Keratinocyte (primary cell): ENCODE measurements at places on chromosomes 16 and 17.

- no peaks in the 10 kb centered on the region for H3K4me1 ChIP-seq
- H3K4me3 ChIP-seq, result no peak overlapping the region
- H3K27ac ChIP-seq, result no peak overlapping the region
- H3K27me3 ChIP-seq, result no peaks in the 10 kb centered on the region
Observed at GRCh38 chr17:13874134-13874533, 195.2 kb upstream of the COX10 start.

DNA sequence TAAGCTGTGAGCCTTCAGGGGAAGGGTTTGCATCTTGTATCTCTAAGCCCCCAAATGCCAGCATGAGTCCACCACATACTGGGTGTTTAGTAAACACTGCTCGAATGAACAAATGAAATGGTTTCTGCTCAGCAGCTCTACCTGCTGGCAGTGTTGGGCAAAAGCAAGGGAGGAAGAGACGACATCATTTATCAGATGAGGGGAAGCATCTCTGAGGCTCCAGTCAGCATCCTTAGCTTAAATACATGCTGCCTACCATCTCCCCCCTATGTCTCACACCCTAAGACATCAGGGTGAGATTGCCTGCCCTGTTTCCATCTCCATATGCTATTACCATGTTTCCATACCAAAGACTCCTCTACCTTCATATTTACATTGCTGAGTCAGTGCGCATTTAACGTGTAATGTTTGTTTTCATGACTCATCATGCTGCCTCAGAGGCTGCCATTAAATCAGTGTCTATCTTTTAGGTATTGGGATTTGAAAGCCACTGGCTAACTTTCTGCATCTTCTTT lies 379.8 kb downstream of the UTP18 start:
- H3K4me1 ChIP-seq, result no peaks in the 10 kb centered on the region
- H3K27me3 ChIP-seq, result no peaks in the 10 kb centered on the region
- H3K27ac ChIP-seq, result no peak overlapping the region
- no peak for DNase-seq

DNA sequence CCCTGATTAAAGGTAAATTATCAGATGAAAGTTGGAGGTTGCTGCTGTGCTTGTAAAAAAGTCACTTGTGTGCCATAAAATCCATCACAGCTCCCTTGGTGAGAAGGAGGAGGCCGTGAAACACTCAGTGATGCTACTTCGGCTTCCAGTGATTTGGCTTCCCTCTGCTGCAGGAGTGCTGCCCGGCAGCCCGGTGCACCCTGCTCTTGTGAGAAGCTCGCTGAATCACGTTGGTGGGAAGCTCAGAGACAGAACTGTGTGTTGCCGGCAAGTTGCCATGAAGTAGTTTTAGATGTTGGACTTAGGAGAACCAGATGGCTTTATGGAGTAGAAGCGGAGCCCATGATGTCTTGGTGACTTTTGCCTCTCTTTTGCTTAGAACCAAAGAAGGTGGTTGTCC lies 33.3 kb downstream of the MSI2 start:
- H3K4me1 ChIP-seq, result peaks cover 22% of the 10 kb centered on the region
- no peaks in the 10 kb centered on the region for H3K36me3 ChIP-seq
- no peaks in the 10 kb centered on the region for H3K27me3 ChIP-seq
- no peak for DNase-seq

DNA sequence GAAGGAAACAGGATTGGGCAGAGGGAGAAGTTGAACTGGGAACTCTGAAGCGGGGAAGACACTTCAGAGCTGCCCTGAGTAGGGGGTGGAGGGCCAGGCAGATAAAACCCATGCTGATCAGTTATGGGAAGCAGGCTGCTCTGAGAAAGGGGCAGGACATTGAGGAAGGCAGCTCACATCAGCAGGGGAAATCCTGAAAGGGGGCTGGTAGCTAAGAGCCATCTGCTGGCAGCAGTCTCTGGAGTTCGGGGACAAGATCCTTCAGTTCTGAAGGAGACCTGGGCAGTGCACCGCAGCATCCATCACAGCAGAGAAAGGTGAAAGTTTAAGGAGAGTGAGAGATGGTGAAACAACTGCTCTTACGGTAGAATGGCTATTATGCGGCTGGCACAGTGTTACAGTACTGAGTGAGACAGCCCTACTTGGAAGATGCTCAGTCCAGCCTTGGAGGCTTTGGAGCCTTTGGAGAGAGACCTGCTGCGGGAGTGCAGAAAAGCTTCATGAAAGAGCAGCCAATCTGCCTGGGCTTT lies 5.4 kb upstream of the KIF18B start:
- H3K4me1 ChIP-seq, result peaks cover 4% of the 10 kb centered on the region
- no peak overlapping the region for H3K27ac ChIP-seq
- peaks cover 3% of the 10 kb centered on the region for H3K27me3 ChIP-seq
- no peak overlapping the region for H3K4me3 ChIP-seq
- no peaks in the 10 kb centered on the region for H3K36me3 ChIP-seq
- no peak for DNase-seq

GRCh38 chr17:41369023-41369422 lies 590 bp downstream of the KRT33B start:
- DNase-seq, result no peak
- H3K36me3 ChIP-seq, result no peaks in the 10 kb centered on the region
- H3K27me3 ChIP-seq, result no peaks in the 10 kb centered on the region
- no peak overlapping the region for H3K4me3 ChIP-seq
- peaks cover 13% of the 10 kb centered on the region for H3K4me1 ChIP-seq

- peaks cover 10% of the 10 kb centered on the region for H3K4me1 ChIP-seq
- no peak overlapping the region for H3K4me3 ChIP-seq
- peaks cover 3% of the 10 kb centered on the region for H3K36me3 ChIP-seq
- H3K27me3 ChIP-seq, result no peaks in the 10 kb centered on the region
Observed at GRCh38 chr17:51046046-51046445, 74.6 kb downstream of the SPAG9 start.

DNA sequence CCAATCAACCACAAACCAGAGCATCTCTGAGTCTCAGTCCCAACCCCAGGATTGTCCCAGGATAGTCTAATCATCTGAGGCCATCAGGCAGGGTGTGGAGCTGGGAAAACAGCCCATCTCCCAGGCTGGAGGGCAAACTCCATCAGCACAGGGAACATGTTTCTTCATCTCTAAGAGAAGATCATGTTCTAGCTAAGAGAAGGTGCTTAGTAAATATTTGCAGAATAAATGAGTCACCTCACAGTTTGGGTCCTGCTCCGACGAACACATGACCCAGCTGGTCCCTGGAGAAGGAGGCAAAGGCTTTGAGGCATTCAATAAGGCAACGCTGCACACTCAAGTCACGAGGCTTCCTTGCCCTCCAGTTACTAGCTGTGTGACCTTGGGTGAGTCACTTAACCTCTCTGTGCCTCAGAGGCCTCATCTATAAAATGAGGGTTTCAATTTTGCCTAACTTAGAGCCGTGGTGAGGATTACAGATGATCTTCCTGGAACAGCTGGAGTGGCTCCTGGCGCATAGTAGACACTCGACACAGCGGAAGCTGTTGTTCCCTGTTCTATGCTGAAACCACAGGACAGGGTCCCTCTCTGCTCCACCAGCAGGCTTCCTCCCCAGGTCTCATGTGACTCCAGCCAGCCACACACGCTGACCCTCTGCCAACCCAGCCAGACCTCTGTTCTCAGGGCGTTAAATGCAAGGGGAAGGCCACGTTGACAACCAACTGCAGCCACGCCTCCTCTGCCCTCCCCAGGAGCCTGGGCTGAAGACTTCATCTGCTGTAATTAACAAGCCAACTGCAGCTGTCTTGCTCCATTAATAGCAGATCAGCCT lies 10.3 kb upstream of the RPL38 start:
- peaks cover 22% of the 10 kb centered on the region for H3K27me3 ChIP-seq
- DNase-seq, result no peak
- no peak overlapping the region for H3K27ac ChIP-seq
- H3K36me3 ChIP-seq, result no peaks in the 10 kb centered on the region
- H3K4me3 ChIP-seq, result no peak overlapping the region

DNA sequence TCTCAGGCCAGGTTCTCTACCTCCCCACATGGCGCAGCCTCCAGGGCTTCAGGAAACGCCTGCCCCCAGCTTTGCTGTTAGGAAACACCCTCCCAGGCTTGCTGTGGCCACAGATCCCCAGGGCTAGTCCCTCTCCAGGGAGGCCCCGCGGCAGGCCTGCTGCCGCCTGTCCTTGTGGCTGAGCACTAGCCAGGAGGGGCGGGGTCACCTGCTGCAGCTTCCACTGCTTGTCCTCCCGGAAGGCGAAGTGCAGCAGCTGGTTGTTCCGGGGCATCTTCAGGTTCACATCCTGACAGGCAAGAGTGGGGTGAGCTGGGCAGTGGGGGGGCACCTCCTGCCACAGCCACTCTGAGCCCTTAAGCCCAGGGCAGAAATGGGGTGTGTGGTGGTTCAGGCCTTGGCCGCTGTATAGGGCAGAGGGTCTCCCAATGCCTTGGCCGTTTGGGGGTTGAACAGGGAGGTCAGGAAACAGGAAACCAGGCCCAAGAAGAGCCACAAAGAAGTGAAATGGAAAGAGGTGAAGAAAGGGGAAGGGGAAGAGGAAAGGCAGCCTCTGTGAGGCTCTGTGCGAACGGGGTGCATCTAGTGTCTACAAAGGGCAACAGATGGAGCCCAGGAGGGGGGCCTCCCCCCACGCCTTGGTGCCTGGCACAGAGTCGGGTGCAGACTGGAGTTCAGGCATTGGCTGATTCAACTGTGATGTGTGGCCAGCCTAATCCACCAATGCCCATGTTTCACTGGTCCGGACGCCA lies 2.0 kb downstream of the ROGDI start:
- H3K36me3 ChIP-seq, result peaks cover 12% of the 10 kb centered on the region
- H3K27ac ChIP-seq, result no peak overlapping the region
- no peak overlapping the region for H3K4me3 ChIP-seq
- no peak for DNase-seq

GRCh38 chr17:79616801-79617200 lies 6.0 kb upstream of the RBFOX3 start:
- H3K27ac ChIP-seq, result no peak overlapping the region
- DNase-seq, result no peak
- H3K27me3 ChIP-seq, result peaks cover 16% of the 10 kb centered on the region
- no peaks in the 10 kb centered on the region for H3K36me3 ChIP-seq
- H3K4me1 ChIP-seq, result no peaks in the 10 kb centered on the region
- H3K4me3 ChIP-seq, result no peak overlapping the region
